A673 (cell line): ENCODE measurements at places on chromosomes 4 and X.

- no peaks in the 10 kb centered on the region for H3K27me3 ChIP-seq
- no peaks in the 10 kb centered on the region for H3K36me3 ChIP-seq
- H3K4me3 ChIP-seq, result no peak overlapping the region
- no peak overlapping the region for H3K27ac ChIP-seq
- H3K4me1 ChIP-seq, result no peaks in the 10 kb centered on the region
- DNase-seq, result no peak
Observed at GRCh38 chrX:111823703-111824102, 52.3 kb upstream of the TRPC5OS start.

DNA sequence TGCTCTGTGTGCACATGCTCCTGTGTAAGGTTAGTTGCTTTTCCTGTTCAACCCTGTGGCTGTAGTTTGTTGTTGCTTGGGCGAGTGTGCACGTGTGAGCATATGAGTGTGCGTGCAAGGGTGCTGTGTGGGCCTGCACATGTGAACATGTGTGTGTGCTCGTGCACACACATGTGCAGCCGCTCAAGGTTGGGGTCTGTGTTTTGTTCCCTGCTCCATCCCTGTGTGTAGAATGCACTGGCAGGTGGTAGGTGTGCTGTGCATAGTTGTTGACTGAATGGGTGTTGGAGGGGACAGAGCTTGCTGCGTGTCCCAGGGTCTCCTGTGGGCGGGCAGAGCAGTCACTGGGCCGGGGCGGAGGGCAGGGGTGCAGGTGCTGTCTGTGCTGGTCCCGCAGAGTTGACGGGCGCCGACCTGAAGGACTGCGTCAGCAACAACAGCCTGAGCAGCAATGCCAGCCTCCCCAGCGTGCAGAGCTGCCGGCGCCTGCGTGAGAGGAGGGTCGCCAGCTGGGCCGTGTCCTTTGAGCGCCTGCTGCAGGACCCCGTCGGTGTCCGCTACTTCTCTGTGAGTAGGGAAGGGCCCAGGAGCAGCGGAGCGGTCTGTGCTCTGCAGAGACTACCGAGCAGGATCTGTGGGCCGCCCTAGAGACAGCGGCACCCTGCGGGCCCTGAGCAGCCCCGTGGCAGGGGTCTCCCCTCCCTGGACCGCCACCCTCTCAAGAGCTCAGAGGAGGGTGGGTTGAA lies 27.9 kb upstream of the HGFAC start:
- H3K4me1 ChIP-seq, result peaks cover 12% of the 10 kb centered on the region
- no peak overlapping the region for H3K4me3 ChIP-seq
- no peak overlapping the region for H3K27ac ChIP-seq

- peak overlapping the region; percentile 92 for H3K27ac ChIP-seq
- H3K36me3 ChIP-seq, result peaks cover 48% of the 10 kb centered on the region
- DNase-seq, result no peak
- H3K4me1 ChIP-seq, result no peaks in the 10 kb centered on the region
- H3K27me3 ChIP-seq, result no peaks in the 10 kb centered on the region
Observed at GRCh38 chrX:1593286-1594271, 2.2 kb downstream of the AKAP17A start.

DNA sequence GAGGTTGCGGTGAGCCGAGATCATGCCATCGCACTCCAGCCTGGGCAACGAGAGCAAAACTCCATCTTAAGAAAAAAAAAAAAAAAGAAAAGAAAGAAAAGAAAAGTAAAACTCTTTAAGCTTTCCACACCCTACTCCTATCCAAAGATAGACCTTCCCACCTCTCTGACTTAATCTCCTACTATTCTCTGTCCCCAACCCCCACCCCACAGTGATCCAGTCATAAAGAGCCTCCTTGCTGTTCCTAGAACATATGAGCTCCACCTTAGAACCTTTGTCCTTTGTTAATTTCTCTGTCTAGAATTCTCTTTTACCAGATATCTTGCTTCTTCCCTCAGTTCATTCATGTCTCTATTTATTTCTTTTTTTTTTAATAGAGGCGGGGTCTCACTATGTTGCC lies 30.1 kb upstream of the MSN start:
- no peaks in the 10 kb centered on the region for H3K27me3 ChIP-seq
- H3K4me1 ChIP-seq, result no peaks in the 10 kb centered on the region
- no peak overlapping the region for H3K4me3 ChIP-seq
- H3K27ac ChIP-seq, result no peak overlapping the region
- DNase-seq, result no peak

GRCh38 chrX:5775846-5776430 lies 452.7 kb downstream of the NLGN4X start:
- no peaks in the 10 kb centered on the region for H3K27me3 ChIP-seq
- H3K4me1 ChIP-seq, result no peaks in the 10 kb centered on the region
- no peak overlapping the region for H3K27ac ChIP-seq
- H3K4me3 ChIP-seq, result no peak overlapping the region
- no peaks in the 10 kb centered on the region for H3K36me3 ChIP-seq

GRCh38 chr4:1899149-1900086 lies 28.2 kb downstream of the NSD2 start:
- H3K36me3 ChIP-seq, result peaks cover 42% of the 10 kb centered on the region
- no peaks in the 10 kb centered on the region for H3K4me1 ChIP-seq
- H3K27ac ChIP-seq, result no peak overlapping the region
- H3K4me3 ChIP-seq, result no peak overlapping the region
